ENCODE measurements at places on chromosomes 1 and 21.

DNA sequence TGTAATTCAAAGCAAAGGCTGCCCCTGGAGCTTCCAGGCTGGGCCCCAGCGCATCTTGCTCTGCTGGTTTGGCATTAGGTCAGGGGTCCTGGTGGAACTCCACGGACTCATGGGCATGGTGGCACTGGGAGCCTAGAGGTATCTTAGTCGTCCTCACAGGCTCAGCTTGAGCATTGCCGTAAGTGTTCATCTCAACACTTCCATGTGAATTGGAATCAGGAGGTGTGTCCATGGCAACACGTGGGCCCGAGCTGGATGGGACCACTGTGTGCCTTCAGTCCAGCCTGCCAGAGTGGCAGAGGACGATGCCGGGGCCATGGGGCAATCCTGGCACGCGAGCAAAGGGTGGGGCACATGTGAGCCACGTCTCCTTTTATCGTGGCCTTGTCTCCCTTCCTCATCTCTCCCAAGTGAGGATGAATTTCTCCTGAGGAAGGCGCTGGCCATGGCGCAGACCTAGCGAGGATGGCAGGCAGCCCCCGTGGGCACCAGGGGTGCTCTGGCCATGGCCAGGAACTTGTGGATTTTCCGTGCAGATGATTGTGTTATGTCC is 47.0 kb downstream of the AGPAT3 start:
- DNase-seq, result no peak

- DNase-seq, result peak; percentile 43
These were observed 669 bp downstream of the XPR1 start for GRCh38 chr1:180632326-180633056.

DNA sequence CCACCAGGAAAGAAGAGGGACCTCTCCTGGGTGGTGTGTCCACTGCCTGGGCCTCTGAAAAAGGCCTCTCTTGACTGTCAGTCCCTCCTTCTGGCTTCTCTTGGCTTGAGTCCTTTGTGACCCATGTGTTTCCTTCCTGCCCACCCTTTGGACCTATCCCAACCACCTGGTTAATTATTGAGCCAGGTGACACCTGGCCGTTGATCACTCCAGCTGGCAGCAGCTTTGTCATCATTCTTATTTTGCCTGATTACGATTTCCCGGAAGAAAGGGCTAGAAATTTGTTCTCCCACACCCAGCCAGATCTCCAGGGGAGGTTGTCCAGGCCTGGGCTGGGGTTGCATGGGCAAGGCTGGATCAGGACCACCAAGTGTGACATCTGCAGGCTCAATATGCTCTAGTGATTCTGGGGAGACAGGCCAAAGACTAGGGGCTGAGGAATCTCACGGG is 24.8 kb downstream of the CSF1 start:
- no peak for DNase-seq

GRCh38 chr1:216723274-216723780 is at the start of gene ESRRG:
TSS of gene ESRRG (minus strand) at chr1:216723429. CDS start at chr1:216723299, 130 bp downstream.
- no peak for DNase-seq

- DNase-seq, result no peak
These were observed 73.8 kb upstream of the ZNF678 start for GRCh38 chr1:227489572-227489971.

DNA sequence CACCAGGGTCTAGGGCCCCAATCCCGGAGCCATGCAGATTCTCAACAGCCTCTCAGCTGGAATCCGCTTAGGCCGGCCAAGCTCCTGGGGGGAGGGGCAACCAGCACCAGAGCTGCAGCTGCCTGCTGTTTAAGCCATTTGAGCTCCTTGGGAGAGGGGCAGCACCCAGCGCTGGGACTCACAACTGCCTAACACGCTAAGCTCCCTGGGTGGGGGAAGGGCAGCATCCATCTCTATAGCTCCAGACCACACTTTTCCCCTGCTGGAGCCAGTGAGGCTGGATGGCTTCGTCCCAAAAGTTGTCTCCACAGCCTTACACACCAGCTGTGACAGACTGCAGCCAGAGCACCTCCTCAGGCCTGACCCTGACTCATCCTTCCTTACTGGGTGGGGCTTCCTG is 6.9 kb upstream of the PTGFR start:
- DNase-seq, result no peak

DNA sequence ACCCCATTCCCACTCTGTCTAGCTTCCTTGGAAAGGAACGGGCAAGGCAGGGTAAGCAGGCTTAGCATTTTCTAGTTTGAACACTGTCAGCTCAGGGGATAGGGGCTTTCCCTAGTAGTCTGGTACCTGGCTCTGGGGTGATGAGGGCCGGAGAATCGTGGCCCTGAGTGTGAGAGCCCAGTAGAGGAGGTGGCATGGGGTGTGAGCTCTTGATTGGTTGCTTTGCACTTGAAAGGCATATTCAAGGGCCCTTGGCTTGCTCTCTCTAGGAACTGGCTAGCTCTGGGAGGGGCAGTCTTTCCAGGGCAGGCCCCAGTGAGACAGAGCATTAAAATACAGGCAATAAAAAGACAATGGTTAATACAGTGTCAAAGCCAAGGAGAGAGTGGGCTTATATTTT is 10.8 kb upstream of the EXTL1 start:
- no peak for DNase-seq

- DNase-seq, result no peak
These were observed 65.1 kb upstream of the RAB4A start for GRCh38 chr1:229205854-229206253.

- DNase-seq, result no peak
These were observed 225.5 kb downstream of the TPR start for GRCh38 chr1:186149591-186149990.

DNA sequence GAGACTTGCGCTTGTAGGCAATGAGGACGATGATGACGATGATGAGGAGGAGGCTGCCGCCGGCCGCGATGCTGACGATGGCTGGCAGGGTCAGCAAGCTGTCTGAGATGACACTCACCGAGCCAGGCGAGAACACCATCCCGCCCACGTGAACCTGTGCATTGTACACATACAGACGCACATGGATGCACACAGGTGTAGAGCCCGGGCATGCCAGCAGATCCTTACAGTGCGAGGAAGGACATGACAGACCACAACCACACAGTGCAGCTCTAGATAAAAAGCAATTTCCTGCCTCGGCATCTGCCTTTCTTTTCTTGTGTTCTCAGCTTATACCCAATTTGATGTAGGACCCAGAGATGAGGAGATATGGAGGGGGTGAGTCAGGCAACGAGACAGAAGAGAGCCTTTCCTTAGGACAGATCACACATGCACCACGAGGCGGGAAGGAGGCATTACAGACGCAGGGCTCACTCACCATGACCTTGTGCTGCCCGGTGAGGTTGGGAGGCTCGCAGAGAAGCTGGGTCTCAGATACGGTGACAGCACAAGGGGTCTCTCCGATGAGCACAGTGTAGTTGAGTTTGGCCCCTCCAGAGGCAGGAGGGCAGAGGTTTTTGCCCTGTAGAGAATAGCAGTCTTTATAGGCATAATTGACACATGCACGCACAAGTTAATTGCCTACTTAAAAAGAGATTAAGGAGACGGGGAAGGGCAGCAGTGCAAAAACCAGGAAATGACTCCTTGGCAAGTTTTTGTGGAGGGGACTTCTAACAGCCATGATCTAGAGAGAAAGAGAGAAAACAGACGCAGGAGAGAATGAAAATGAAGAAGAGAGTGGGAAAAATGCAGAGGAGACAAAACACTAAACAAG is 133.9 kb upstream of the CD34 start:
- no peak for DNase-seq

DNA sequence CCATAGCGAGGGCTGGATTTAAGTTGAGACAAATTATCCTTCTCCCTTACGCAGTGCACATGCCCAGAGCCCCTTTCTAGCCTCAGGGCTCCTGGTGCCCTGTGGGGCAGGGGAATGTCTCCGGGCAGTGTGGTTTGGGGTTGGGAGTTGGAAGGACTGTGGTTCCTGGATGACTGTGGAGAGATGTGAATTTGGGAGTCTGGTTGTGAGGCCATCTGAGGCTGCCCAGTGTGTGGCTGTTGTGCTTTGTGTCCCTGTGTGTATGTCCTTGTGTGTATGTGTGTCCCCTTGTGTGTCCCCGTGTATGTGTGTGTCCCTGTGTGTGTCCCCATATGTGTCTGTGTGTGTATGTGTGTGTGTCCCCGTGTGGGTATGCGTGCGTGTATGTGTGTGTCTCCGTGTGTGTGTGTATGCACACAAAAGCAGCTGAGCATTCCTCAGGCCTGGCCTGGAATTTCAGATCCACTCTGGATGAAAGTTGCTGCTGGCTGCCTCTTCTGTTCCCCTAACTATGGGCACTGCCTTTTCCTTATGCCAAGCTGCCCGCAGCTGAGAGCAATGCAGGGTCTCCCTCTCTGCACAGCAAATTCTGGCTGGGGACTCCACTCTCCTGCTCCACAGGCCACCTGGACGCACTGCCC is 65.4 kb downstream of the UBIAD1 start:
- no peak for DNase-seq

- no peak for DNase-seq
These were observed 69.1 kb upstream of the JUN start for GRCh38 chr1:58852731-58853485.

DNA sequence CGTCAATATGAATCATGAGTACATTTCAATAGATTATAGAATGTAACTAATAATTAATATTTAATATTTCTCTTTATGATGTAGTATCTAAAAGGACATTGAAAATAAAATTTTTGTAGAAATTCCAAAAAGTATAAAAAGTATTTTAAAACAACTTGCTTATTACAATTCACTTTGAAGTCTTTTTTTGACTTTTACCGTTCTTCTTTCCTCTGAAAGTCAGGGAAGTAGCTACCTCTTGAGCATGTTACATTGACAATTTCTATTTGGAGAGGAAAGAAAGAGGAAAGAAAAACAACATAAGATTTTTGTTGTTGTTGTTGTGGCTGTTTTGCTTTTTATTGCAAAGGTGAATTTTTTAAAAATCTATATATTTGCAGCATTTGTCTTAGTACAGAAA is 1.3 kb downstream of the PTPRC start:
- no peak for DNase-seq

GRCh38 chr1:77263708-77264107 is 18.1 kb upstream of the AK5 start:
- DNase-seq, result no peak

DNA sequence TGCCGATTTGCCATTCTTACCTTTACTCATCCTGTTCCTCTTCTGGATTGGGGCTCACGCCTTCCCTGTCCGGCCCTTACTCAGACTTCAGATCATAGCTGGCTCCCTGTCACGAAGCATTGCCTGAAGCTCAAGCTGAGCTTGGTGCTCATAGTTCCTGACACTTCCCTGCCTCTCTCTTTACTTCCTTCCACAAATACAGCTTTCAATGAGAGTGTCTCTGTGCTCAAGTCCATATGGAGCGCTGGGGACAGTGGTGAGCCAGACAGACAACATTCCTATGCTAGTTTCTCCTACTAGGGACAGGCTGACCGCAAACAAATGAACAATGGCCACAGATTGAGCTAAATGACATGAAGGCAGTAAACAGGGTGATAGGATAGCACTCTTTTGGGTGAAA is 38.1 kb downstream of the HHAT start:
- no peak for DNase-seq

- DNase-seq, result no peak
These were observed 108.9 kb downstream of the PEX14 start for GRCh38 chr1:10583641-10584040.

GRCh38 chr1:57204942-57205787 is 218.7 kb downstream of the DAB1 start:
- no peak for DNase-seq

- no peak for DNase-seq
These were observed 9.1 kb upstream of the FOXE3 start for GRCh38 chr1:47406966-47407365.

DNA sequence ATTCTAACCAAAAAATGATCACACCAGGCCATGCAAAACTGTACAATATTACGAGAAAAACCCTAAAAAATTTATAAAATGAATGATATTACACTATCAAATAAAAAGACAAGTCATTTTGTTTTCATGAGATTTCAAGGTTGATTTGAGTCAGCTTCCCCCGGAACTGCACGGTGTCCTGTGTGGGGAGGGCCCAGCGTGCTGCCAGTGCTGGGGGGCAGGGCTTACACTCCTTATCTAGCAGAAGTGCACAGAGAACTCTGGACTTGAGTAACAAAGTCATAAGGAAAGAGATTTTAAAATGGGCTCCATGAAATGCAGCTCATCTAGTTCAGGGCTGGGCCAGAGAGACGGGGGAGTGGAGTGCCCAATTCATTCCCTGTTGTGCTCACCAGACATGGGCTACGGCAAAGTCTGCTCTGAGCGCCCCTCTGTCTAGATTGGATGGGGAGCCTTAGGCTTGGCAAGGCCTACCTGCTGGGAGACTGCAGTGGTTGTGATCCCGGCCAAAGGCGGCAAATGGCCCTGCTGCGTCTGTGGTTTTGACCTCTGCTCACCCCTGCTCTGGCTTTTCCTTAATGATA is 50.1 kb downstream of the COQ8A start:
- peak; percentile 32 for DNase-seq

- peak; percentile 31 for DNase-seq
These were observed 48.7 kb upstream of the SLC19A1 start for GRCh38 chr21:45590726-45591618.

DNA sequence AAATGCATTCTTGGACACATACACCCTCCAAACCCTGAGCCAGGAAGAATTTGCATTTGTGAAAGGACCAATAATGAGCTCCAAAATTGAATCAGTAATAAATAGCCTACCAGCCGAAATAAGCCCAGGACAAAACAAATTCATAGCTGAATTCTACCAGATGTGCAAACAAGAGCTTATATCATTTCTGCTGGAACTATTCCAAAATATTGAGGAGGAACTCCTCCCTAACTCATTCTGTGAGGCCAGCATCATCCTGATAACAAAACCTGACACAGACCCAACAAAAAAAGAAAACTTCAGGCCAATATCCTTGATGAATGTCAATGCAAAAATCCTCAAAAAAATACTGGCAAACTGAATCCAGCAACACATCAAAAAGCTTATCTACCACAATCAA is 6.7 kb downstream of the SPRR2E start:
- DNase-seq, result no peak

DNA sequence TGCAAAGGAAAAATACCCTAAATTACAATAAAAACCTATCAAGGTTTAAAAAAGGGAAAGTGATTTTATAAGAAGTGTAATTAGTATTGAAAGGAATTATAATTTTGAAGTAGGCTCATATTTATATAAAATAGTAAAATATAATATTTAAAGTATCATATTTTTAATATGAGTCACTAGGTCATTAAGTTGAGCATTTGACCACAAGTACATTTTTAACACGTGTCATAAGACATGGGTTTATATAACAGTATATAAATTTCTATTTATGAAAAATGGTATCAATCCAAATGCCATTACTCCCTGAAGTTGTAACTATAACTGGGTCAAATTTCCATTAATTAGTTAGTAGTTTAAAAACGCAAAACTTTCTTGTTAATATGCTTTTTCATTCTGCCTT is 365.9 kb downstream of the COL11A1 start:
- no peak for DNase-seq

DNA sequence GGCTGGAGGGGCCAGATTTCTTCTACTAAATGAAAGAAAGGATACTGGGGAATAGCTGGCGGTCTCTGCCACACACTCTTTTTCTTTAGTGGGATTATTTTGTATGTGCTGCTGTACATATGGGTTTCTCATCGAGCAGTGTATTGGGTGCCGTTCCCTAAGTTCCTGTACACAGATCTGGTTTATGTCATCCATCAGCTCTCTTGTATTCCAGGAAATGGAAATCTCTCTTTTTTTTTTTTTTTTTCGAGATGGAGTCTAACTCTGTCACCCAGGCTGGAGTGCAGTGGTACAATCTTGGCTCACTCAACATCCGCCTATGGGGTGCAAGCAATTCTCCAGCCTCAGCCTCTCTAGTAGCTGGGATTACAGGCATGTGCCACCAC is 27.0 kb upstream of the NID1 start:
- DNase-seq, result no peak

- no peak for DNase-seq
These were observed 48.7 kb downstream of the NTMT2 start for GRCh38 chr1:170194451-170194850.

Data from stimulated activated CD8-positive, alpha-beta memory T cell treated with anti-CD3 and anti-CD28 coated beads, Interleukin-2, amount 100 ng/mL, for 48 hours (primary cell).